ENCODE measurements at places on chromosomes 1 and 21. TPM values are rescaled to one million over a fixed set of nuclear protein-coding genes. Genes with fewer than 3 reads are reported as not detected.

Gene CSF3R
- total RNA-seq, result 182 TPM

- no peaks in the 10 kb centered on the region for H3K36me3 ChIP-seq
- no peaks in the 10 kb centered on the region for H3K27me3 ChIP-seq
- no peak overlapping the region for H3K4me3 ChIP-seq
- no peak overlapping the region for H3K27ac ChIP-seq
- no peaks in the 10 kb centered on the region for H3K4me1 ChIP-seq
These were observed 7.1 kb upstream of the SHISA4 start for GRCh38 chr1:201881617-201882016.

- H3K27ac ChIP-seq, result no peak overlapping the region
- H3K4me1 ChIP-seq, result no peaks in the 10 kb centered on the region
- DNase-seq, result no peak
- no peak overlapping the region for H3K4me3 ChIP-seq
These were observed 54.7 kb downstream of the LBR start for GRCh38 chr1:225373155-225373554.

GRCh38 chr1:113857776-113858175, 13.7 kb downstream of the PTPN22 start:
- H3K36me3 ChIP-seq, result peaks cover 43% of the 10 kb centered on the region
- H3K4me1 ChIP-seq, result peaks cover 25% of the 10 kb centered on the region
- no peak for DNase-seq
- no peak overlapping the region for H3K4me3 ChIP-seq

Gene FCRL5
- 0.11 TPM for total RNA-seq

DNA sequence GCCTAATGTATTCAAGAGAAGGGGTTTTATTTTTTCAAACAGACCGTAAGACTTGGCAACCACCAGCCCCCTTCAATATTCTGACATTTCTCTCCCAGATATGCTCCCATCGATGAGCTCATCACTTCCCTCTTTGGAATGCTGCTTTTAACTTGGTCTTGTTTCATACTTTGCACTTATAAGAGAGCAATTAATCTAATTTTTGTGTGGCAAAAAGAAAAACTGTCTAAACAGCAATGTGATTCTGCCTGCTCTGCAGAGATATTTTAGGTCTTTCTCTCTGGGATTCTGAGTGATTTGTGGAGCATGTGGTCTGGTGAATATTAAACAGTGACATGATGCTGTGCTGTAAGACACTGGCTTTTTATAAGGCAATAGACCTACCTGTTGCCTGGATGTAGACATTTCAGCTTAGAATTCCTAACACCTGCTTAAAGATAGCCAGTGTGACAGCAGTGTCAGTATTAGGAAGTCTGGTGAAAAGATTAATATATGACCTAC, 284.8 kb downstream of the BACH1 start:
- H3K4me3 ChIP-seq, result no peak overlapping the region
- H3K27ac ChIP-seq, result no peak overlapping the region
- H3K4me1 ChIP-seq, result no peaks in the 10 kb centered on the region
- no peak for DNase-seq
- H3K36me3 ChIP-seq, result no peaks in the 10 kb centered on the region

GRCh38 chr1:11736746-11737639, 1.1 kb downstream of the AGTRAP start:
- H3K27me3 ChIP-seq, result no peaks in the 10 kb centered on the region
- H3K27ac ChIP-seq, result peak overlapping the region; percentile 79
- H3K36me3 ChIP-seq, result no peaks in the 10 kb centered on the region
- peak overlapping the region; percentile 92 for H3K4me3 ChIP-seq
- H3K4me1 ChIP-seq, result peaks cover 43% of the 10 kb centered on the region
- DNase-seq, result peak; percentile 50

Gene OR2M3
- total RNA-seq, result 0.03 TPM

DNA sequence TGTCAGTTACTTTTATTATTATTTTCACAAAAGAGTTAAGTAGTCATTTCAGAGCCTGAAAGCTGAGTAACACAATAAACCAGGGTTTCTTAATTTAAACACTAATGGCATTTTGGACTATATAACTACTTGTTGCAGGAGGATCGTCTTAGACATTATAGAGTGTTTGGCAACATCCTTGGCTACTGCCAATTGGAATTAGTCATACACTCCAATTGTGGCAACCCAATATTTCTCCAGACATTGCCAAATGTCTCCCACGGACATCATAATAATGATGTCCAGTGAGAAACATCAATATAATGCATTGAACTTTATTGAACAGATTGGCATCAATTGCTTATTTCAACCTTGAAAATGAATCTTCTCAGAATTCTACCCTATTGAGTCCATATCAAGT, 441.9 kb upstream of the ADGRL4 start:
- DNase-seq, result no peak
- no peak overlapping the region for H3K4me3 ChIP-seq
- H3K36me3 ChIP-seq, result no peaks in the 10 kb centered on the region
- H3K27ac ChIP-seq, result no peak overlapping the region
- H3K27me3 ChIP-seq, result no peaks in the 10 kb centered on the region

GRCh38 chr21:32626621-32627196, 14.5 kb upstream of the CFAP298 start:
- H3K27me3 ChIP-seq, result no peaks in the 10 kb centered on the region
- peaks cover 24% of the 10 kb centered on the region for H3K36me3 ChIP-seq
- H3K4me3 ChIP-seq, result no peak overlapping the region
- DNase-seq, result no peak

Gene CBS
- not detected for total RNA-seq

GRCh38 chr1:232620356-232620969, 9.5 kb downstream of the SIPA1L2 start:
- no peak overlapping the region for H3K4me3 ChIP-seq
- no peaks in the 10 kb centered on the region for H3K4me1 ChIP-seq
- no peak overlapping the region for H3K27ac ChIP-seq

- H3K27ac ChIP-seq, result no peak overlapping the region
- no peaks in the 10 kb centered on the region for H3K4me1 ChIP-seq
- H3K27me3 ChIP-seq, result no peaks in the 10 kb centered on the region
- H3K4me3 ChIP-seq, result no peak overlapping the region
These were observed 61.8 kb downstream of the KCND3 start for GRCh38 chr1:111927652-111928051.

DNA sequence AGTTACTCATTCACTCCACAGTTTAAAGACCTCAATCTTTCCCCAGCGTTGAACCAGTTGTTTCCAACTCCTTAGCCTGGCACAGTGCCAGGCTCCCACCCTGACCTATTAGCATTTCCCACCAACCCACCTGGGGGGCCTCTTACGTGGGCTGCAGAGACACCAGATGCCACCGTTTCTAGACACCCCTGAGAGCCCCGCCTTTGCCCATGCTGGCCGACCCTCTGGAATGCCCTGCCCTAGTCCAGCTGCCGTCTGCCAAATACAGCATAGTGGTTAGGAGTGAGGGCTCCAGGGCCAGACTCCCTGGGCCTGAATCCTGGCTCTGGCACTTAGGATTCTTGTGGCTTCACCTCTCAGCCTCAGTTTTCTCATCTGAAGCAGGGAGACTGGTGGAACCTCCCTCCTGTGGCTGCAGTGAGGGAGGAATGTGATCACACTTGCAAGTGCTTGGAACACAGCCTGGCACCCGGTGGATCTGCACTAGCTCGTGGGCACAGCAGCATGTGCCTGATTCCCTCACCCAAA, 65.2 kb downstream of the TMCO4 start:
- no peak for DNase-seq
- no peaks in the 10 kb centered on the region for H3K27me3 ChIP-seq
- no peak overlapping the region for H3K27ac ChIP-seq
- no peaks in the 10 kb centered on the region for H3K36me3 ChIP-seq

DNA sequence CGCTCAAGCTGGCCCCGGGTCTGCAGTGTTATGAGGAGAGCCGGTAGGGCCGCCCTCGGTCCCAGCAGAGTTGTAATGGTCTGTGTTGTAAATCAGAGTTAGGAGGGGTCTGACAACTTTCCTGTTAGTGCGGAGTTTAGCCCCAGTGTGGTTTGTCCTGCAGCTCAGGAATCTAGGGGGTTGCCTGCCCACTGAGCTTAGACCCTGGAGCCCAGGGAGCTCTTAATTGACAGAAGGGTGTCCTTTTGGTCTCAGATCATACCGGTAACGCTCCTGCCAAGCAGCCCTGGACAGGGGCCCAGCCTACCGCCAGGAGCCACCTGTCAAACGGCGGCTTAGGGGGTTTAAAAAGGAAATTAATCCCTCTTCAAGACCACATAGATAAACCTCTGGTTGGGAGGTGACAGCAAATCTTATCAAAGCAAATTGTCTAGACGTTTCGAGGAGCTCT, 164.4 kb downstream of the DYRK1A start:
- H3K36me3 ChIP-seq, result no peaks in the 10 kb centered on the region
- no peaks in the 10 kb centered on the region for H3K27me3 ChIP-seq
- no peak overlapping the region for H3K4me3 ChIP-seq
- no peaks in the 10 kb centered on the region for H3K4me1 ChIP-seq

- H3K4me3 ChIP-seq, result no peak overlapping the region
- no peaks in the 10 kb centered on the region for H3K36me3 ChIP-seq
- DNase-seq, result no peak
- no peaks in the 10 kb centered on the region for H3K27me3 ChIP-seq
- no peak overlapping the region for H3K27ac ChIP-seq
These were observed 22.9 kb downstream of the SYT11 start for GRCh38 chr1:155882235-155882634.

Gene BMP8B
- total RNA-seq, result 0.16 TPM

Gene CHRM3
- total RNA-seq, result 0.88 TPM

Gene PIGV
- total RNA-seq, result 14.8 TPM

Gene S100A8
- 1,624 TPM for total RNA-seq

DNA sequence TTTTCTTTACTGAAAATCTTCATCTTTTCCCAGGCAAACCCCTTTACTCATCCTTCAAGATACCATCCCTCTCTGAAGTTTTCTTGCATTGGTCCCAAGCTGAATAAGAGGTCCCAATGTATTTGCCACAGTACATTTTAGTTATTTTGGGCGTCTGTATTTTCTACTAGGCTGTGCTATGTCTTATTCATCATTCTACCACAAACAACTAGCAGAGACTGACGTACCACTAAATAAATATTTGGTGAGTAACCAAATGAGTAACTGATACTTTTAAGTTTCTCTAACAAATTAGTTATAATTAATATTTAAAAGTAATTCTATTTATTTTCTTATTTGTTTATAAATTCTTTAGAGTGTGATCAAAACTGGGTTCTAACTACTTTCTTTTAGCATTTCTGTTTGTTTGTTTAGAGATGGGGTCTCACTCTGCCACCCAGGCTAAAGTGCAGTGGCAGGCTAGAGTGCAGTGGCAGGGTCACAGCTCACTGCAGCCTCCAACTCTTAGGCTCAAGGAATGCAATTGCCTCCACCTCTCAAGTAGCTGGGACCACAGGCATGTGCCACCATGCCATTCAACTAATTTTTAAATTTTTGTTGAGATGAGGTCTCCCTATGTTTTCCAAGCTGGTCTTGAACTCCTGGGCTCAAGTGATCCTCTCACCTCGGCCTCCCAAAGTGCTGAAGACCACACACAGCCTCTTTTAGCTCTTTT, 33.1 kb downstream of the NDC1 start:
- no peak for DNase-seq
- no peak overlapping the region for H3K27ac ChIP-seq
- H3K36me3 ChIP-seq, result peaks cover 6% of the 10 kb centered on the region
- H3K27me3 ChIP-seq, result no peaks in the 10 kb centered on the region

Gene SGIP1
- total RNA-seq, result not detected

- peak overlapping the region; percentile 90 for H3K4me3 ChIP-seq
- H3K36me3 ChIP-seq, result peaks cover 22% of the 10 kb centered on the region
- peaks cover 69% of the 10 kb centered on the region for H3K4me1 ChIP-seq
- no peak for DNase-seq
- H3K27me3 ChIP-seq, result no peaks in the 10 kb centered on the region
These were observed 4.2 kb downstream of the CD48 start for GRCh38 chr1:160707236-160708064.

DNA sequence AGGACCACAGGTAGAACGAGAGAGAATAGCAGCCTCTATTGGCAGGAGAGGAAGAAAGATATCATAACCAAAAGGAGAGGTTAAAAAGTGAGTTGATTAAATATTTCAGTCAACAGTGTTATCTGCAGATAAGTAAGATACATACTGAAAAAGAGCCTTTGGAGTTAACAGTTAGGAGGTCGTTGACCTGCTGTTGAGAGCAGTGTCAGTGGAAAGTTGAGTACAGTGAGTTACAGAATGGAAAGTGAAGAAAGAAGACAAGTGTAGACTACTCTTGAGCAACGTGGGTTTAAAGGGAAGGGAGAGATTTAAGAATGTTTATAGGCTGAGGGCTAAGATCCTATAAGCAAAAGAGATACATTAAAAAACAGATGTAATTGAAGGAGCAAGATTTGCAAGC, 30.2 kb downstream of the GNAT2 start:
- DNase-seq, result no peak
- no peaks in the 10 kb centered on the region for H3K27me3 ChIP-seq
- H3K27ac ChIP-seq, result no peak overlapping the region
- no peaks in the 10 kb centered on the region for H3K36me3 ChIP-seq

Data from naive thymus-derived CD4-positive, alpha-beta T cell (primary cell).